ENCODE measurements at places on chromosomes 4 and X.
A peak's percentile ranks its signal among the peaks of the same experiment; 100 is the strongest.

- no peak for DNase-seq
Measured at GRCh38 chr4:114694770-114695169, 96.2 kb downstream of the UGT8 start.

GRCh38 chrX:70117738-70118137, 15.5 kb upstream of the IGBP1 start:
- no peak for DNase-seq

DNA sequence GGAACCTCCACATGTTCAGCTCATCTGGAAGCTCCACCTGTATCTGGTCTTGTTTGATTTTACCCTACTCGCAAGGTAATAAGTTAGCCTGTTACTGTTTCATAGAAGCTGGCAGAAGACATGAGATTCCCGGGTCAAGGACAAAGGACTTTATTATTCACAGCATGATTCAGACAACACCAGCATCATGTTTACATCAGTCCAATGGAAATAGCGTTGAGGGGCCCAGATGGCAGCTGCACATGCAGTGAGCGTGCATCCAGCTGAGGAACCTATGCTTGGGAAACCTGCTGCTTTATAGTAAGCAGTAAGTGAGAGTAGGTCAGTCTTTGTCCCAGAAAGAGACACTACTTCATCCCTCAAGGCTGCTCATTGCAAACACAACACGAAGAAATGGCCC, 19.8 kb downstream of the TSPAN5 start:
- no peak for DNase-seq

DNA sequence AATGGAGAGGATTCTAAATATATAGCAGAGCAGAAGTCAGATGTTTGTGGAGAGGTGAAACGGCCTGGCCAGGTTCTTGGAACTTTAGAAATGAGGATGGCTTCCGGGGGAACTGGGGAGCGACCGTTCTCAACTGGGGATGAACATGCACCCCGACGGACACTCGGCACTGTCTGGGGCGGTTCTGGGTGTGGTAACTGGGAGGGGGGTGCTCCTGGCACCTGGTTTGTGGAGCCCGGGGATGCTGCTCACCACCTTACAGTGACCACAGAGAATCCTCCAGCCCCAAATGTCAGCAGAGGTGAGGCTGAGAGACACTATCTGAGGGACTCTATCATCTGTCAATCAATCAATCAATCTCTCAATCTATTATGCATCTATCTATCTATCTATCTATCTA, 69.0 kb upstream of the PPP2R3B start:
- DNase-seq, result no peak

- DNase-seq, result peak; percentile 39
Measured at GRCh38 chr4:242121-242848, 63.0 kb downstream of the ZNF732 start.

- DNase-seq, result no peak
Measured at GRCh38 chrX:85907316-85907715, 140.0 kb downstream of the CHM start.

GRCh38 chr4:172707622-172708021, 461.0 kb upstream of the GALNT7 start:
- no peak for DNase-seq

Data from NK-92 treated with Interleukin-12 subunit alpha and Interleukin-12 subunit beta, amount 100 ng/mL, for 24 hours (cell line).